Activated CD4-positive, alpha-beta T cell treated with anti-CD3 and anti-CD28 coated beads, Interleukin-2, amount 10 ng/mL, durations not matched to agents 7 days and 5 days (primary cell): ENCODE measurements at places on chromosomes 11 and 22. TPM values are rescaled to one million over a fixed set of nuclear protein-coding genes. Genes with fewer than 3 reads are reported as not detected.

Gene CHST1
- not detected for total RNA-seq

- no peaks in the 10 kb centered on the region for H3K36me3 ChIP-seq
- no peaks in the 10 kb centered on the region for H3K4me1 ChIP-seq
- no peak for DNase-seq
- peaks cover 11% of the 10 kb centered on the region for H3K27me3 ChIP-seq
- no peak overlapping the region for H3K27ac ChIP-seq
These were observed 16.8 kb downstream of the SERPING1 start for GRCh38 chr11:57614234-57614772.

DNA sequence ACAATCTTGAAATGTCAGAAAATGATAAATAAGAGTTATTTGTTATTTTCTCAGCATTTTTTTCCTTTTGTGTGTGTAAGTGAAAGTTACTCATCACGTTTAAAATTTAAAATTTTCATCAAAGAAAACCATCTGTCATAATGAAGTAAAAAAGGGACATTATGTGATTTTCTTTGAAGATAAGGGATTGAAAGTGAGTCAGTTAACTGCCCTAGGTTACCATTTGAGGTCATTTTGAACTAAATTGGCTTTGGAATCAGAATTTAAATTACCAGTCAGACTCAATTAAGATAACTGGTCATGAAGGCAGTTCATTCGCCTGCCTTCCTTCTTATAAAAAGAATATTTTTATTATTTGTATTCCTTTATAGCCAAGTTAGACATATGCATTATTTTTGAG lies 14.3 kb downstream of the NCAM1 start:
- no peak overlapping the region for H3K27ac ChIP-seq
- no peaks in the 10 kb centered on the region for H3K4me1 ChIP-seq
- H3K36me3 ChIP-seq: no peaks in the 10 kb centered on the region
- no peak for DNase-seq

- no peak overlapping the region for H3K4me3 ChIP-seq
- peaks cover 72% of the 10 kb centered on the region for H3K36me3 ChIP-seq
- DNase-seq: no peak
- H3K27ac ChIP-seq: no peak overlapping the region
- no peaks in the 10 kb centered on the region for H3K4me1 ChIP-seq
- H3K27me3 ChIP-seq: no peaks in the 10 kb centered on the region
These were observed 59.0 kb downstream of the NCAPD3 start for GRCh38 chr11:134164490-134165370.

GRCh38 chr11:20611445-20611844 lies 12.0 kb downstream of the SLC6A5 start:
- no peak overlapping the region for H3K4me3 ChIP-seq
- no peak for DNase-seq
- H3K27ac ChIP-seq: no peak overlapping the region
- H3K27me3 ChIP-seq: peaks cover 52% of the 10 kb centered on the region

Gene TREH
- not detected for total RNA-seq

Gene APOA1
- total RNA-seq: 0.23 TPM

DNA sequence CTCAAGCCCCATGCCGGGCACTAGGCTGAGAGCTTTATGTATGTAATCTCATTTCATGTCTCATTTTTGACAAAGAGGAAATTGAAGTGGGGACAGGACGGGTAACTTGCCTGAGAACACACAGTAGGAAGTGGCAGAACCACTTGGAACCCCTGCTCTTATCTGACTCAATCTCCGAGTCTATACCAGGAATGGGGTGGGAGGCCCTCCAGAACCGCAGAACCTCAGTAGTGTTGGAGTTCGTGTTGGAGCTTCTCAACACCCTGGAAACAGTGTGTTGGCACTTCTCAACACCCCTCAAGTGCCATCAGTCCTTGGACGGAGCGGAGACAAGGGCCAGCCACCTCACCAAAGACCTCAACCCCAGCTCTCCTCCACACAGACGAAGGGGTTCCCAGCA lies 38.8 kb upstream of the POLA2 start:
- H3K4me3 ChIP-seq: no peak overlapping the region
- H3K27ac ChIP-seq: no peak overlapping the region
- H3K4me1 ChIP-seq: peaks cover 36% of the 10 kb centered on the region
- H3K36me3 ChIP-seq: no peaks in the 10 kb centered on the region
- DNase-seq: no peak

DNA sequence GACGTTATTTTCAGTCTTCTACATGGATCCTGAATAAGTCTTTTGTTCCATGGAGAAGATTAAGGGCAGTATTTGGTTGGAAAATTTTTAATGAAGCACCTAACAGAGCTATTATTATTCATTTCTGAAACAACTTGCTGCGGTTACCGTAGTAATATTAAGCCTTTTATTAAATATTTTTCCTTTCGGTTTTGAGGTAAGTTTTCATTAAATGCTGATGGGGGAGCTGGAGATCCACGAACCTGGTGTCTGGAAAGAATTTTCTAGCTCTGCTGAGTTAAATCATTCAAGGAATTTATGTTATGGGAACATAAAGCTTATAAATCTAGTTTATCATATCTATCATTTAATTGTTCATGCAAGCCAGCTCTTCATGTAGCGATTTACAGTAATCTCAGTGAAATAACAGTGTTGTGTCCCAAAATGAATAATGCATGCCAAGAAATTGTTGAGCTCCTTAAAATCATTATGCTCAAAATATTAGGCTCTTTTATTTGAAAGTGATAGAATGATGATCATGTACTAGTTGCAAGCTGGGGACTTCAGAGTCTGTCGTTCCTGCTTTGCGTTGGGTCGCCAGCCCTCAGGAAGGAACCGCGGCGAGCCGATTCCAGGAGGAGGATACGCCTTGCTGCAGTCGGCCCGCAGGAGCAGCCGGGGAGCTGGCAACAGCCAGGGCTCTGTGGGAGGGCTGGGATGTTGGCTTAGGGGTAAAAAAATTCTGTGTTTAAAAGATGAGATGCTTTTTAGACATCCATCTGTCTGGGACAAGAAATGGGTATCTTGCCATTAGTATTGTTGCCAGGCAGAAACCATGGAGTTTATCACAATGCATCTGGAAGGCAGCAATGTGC lies 83.1 kb downstream of the TBC1D22A start:
- H3K36me3 ChIP-seq: peaks cover 8% of the 10 kb centered on the region
- H3K4me3 ChIP-seq: no peak overlapping the region
- DNase-seq: no peak
- H3K4me1 ChIP-seq: peaks cover 17% of the 10 kb centered on the region
- H3K27me3 ChIP-seq: no peaks in the 10 kb centered on the region
